Astrocyte of the cerebellum (primary cell): ENCODE measurements at places on chromosomes 4 and X.

DNA sequence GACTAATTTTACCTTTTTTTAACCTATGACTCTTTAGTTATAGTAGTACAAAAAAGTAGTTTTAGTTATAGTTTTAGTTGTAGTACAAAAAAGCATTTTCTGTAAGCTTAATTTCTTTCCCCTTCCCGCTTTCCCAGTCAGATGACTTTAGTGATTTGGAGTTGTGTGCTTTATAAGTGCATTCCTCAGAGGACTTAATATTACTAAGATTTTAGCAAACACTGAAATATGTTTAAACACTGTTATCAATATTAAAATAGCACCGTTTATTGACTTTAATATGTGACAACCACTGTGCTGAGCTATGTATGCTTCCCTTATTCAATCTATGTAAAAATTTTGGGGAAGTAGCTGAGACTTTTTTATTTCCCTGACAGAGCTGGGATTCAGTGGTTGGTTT lies 22.8 kb downstream of the GUF1 start:
- DNase-seq: no peak

GRCh38 chrX:19089555-19090040 lies 32.7 kb downstream of the ADGRG2 start:
- DNase-seq: no peak

- DNase-seq: no peak
These were observed 50.0 kb downstream of the LUZP4 start for GRCh38 chrX:115339441-115340025.

DNA sequence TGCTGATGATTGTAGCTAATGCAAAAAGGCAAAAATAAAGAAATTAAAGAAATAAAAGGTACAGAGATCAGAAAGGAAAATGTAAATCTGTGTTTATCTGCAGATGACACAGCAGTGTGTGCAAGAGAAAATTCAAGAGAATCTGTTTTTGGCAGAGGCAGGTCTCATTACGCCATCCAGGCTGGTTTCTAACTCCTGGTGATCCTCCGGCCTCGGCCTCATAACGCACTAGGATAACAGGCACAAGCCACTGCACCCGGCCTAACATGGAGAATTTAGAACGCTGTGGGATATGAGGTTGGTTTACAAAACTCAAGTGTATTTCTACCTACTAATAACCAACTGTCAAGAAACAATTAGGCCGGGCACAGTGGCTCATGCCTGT lies 29.4 kb downstream of the CTBP1 start:
- no peak for DNase-seq

GRCh38 chr4:15652841-15653240 lies 2.3 kb downstream of the FBXL5 start:
- no peak for DNase-seq

GRCh38 chr4:95193391-95194224 lies 355.2 kb downstream of the UNC5C start:
- no peak for DNase-seq

DNA sequence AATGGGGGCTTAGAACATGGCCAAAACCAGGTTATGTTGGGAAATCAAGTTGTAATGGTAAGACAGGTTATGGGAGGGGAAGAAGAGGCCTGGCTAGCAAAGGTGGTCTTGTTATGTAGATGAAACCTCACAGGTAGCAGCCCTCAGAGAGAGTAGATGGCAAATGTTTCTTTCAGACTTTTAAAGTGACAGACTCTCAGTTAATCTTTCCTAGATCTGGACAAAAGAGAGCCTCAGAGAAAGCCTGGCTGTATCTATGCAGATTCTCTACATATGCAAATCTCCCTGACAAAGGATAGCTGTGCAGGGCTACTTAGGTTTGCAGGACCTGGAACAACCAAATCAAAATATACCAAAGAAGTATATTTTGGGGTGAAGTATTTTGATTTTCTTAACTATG lies 284.1 kb upstream of the AMOT start:
- DNase-seq: no peak

DNA sequence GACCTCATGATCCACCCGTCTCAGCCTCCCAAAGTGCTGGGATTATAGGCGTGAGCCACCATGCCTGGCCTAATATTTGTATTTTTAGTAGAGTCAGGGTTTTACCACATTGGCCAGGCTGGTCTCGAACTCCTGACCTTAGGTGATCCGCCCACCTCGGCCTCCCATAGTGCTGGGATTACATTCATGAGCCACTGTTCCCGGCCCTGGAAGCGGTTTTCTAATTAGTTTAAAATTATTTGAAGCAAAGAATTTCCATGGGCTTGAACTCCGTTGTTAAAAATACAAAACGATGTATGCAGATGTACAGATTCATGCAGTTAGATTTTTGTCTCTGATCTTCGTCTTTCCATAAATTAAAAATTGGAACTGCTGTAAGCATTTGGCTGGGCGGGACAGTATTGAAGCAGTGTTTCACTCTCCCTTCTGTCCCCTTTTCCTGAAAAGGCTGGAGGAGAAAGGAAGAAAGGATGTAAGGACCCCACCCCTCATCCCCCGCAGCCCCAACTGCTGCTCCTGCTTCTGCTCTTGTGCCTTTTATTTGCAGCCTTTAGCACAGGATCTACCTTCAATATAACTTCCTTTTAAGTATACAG lies 12.0 kb downstream of the TRAPPC11 start:
- DNase-seq: no peak

DNA sequence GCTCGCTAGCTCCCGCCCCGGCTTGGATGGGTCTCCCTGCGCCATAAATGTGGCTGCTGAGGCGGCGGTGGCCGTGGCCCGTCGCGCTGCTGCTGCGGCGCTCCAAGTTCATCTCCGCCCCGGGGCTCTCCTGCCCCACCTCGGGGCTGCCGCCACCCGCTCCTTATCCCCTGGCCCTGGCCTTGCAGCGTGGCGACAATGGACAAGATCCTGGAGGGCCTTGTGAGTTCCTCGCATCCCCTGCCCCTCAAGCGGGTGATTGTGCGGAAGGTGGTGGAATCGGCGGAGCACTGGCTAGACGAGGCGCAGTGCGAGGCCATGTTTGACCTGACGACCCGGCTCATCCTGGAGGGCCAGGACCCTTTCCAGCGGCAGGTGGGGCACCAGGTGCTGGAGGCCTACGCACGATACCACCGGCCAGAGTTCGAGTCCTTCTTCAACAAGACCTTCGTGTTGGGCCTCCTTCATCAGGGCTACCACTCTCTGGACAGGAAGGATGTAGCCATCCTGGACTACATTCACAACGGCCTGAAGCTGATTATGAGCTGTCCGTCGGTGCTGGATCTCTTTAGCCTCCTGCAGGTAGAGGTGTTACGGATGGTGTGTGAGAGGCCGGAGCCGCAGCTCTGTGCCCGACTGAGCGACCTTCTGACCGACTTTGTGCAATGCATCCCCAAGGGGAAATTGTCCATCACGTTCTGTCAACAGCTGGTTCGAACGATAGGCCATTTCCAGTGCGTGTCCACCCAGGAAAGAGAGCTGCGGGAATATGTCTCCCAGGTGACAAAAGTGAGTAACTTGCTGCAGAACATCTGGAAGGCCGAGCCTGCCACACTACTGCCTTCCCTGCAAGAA lies 763 bp downstream of the USP38 start:
- DNase-seq: no peak

DNA sequence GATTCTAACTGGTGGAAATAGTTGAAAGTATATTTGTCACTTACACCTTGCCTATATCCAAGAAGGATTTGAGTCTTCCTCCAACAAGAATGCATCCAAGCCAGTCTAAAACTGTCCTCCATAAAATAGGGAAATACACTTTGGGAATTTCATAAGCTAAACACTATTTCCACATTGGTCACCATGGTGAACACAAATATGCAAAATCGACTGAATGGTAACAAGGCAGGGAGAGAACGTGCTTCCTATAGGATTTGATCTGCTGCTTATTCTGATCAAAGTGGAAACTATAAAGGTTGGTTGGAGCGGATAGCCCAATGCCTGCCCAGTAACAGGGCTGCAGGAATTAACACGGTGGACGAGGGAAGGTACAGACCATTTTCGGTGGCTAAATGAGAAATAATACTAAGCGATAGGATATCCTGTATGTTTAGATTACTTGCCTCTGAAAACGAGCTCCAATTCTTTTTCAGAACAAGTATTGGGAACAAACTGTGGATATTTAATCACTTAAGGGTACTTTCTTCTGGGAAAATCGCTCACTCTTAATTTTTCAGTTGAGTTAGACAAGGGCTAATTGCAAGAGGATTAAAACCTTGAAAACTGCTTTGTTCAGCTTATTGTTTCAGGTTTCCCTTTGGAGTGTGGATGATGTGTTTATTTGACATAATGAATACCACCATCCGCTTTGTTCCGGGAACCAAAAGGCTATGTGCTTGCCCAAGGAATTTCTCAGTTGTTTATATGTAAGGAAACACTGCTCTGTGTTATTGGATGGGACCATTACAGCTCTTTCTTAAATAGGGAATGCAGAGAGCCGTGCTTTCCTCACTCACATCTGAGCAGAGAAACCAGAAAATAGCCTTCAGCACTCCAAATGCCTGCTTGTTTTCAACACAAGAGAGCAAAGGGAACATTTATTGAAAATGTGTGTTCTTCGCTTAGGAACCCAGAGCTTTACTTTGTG lies 194.4 kb downstream of the CBR4 start:
- peak; percentile 81 for DNase-seq

- DNase-seq: no peak
These were observed 606.0 kb upstream of the PITX2 start for GRCh38 chr4:111228874-111229273.

DNA sequence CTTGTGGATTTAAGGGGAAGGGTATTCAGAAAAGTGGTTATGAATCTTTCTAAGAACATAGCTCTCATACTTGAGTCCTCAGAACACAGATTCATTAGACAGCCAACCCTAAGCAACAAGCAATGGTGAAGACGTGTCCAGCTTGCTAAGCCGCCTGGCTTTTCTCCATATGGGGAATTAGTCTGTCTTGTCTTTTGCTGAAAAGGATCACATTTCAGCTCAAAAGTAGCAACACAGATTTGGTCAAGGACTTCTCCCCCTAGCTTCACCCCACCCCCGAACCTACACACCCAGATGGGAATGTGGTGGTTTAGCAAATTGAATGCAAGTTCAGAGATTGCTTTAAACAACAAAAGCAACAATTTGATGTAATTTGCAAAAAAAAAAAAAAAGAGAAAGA lies 103.3 kb upstream of the RASGEF1B start:
- DNase-seq: no peak

DNA sequence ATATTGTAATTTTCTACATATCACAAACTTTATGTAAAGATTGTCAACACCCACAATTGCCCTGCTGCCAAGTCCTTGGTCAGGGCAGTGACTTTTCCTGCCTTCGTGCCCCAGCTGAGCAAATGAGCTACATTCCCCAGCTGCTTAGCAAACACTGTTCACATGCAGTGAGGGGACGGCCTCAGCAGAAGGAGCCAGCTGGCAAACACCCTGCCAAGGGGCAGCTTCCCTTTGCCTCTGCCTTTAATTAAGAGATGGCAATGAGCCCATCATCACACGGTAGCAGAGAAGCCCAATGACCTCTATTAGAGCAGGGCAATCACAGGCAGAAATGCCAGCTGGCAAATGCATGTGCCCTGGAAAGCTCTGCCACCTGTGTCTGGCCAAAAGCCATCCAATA lies 253.4 kb downstream of the EPHA5 start:
- DNase-seq: peak; percentile 8

- no peak for DNase-seq
These were observed 11.0 kb upstream of the SH3BP2 start for GRCh38 chr4:2781911-2782310.

DNA sequence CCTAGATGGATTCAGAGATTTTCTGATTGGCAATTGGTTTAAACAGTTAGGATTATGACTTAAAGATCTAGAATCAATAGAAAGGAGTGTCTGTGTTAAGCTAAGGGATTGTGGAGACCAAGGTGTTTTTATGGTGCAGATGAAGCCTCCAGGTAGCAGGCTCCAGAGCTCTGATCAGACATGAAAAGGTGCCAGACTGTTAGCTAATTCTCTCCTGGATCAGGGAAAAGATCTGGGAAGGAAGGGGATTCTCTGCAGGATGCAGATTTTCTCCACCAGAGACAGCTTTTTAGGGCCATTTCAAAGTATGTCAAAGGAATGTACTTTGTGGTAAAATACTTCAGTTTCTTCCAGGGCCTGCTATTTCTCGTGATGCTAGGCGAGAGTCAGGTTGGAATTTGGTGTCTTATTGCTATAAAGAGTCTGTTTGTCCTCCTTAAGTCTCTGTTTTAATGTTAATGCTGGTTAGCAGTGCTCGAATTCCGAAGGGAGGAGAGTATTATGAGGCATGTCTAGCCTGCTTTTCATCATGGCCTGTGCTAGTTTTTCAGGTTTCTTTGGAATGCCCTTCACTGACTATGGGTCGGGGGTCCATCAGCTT lies 12.0 kb upstream of the GPR78 start:
- no peak for DNase-seq

GRCh38 chrX:153321381-153322124 lies at the start of gene PNMA6F:
Gene PNMA6F (minus strand): TSS chrX:153321767. CDS start chrX:153320674, 1,093 bp downstream.
- no peak for DNase-seq

GRCh38 chr4:108396900-108397497 lies 223.4 kb upstream of the RPL34 start:
- DNase-seq: no peak

GRCh38 chr4:2937146-2937857 lies 25.9 kb downstream of the NOP14 start:
- DNase-seq: no peak

DNA sequence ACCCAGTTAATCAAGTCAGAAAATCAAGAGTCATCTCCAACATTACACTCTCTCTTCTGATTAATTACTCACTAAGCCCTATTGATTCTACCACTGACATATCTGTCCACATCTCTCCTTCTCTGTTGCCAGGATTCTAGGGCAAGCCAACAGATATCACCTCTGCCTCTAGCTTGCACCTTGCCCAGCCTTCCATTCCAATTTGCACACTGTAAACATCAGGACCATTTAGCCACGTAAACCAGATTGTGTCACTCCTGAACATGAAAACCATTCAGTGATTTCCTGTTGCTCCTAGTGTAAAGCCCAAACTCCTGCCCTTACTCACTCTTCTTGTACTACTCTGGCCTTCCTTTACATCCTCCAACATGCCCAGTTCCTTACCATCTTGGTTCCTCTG lies 68.0 kb upstream of the PLS3 start:
- DNase-seq: no peak

DNA sequence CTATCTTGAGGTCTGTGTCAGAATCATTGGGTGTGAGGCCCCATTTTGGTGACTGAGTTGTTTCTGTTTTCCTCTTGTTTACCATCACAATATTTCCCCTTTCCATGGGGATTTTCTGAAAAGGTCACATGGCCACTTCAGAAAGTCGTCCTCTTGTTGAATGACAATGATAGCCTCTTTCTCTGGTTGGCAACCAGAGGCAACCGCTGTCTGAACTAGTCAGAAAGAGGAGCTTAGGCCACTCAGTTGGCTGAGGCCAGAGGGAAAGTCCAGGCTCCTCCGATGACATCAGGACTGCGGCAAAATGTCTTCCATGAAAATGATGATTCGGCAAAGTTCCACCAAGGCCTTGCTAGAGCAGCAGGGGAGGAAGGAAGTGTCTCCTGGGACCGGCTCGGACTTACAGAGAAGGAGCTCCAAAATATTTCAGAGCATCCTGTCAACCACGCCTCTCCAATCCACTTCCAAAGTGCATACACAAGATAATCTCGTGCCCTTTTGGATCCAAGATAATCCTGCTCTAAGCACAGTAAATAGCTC lies 19.1 kb upstream of the RBM47 start:
- no peak for DNase-seq
